ENCODE measurements at places on chromosomes 2 and 18. TPM values are rescaled to one million over a fixed set of nuclear protein-coding genes. Genes with fewer than 3 reads are reported as not detected.

- no peak for DNase-seq
- H3K27ac ChIP-seq, result no peak overlapping the region
Observed at GRCh38 chr2:232523682-232524597, 2.0 kb upstream of the CHRND start.

DNA sequence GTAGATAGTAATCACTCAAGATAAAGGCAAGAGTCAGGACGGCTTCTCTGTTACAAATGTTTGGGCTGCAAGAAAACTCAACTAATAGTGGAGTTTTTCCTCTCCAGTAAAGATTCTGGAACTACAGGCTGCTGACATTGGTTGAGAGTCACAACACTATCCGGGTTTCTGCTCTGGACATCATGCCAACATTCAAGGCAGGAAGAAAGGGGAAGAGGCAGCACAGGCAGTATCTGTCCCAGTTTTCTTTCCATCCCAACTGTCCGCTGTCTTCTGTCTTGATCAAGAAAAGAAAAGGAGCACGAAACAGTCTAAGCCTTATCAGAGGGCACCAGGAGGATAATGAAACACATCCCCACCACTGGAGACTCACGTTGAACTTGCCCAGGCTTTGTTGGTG is 132.1 kb downstream of the MAIP1 start:
- H3K27ac ChIP-seq, result no peak overlapping the region
- H3K27me3 ChIP-seq, result no peaks in the 10 kb centered on the region
- no peak for DNase-seq
- H3K4me1 ChIP-seq, result no peaks in the 10 kb centered on the region
- H3K36me3 ChIP-seq, result no peaks in the 10 kb centered on the region
- H3K4me3 ChIP-seq, result no peak overlapping the region

The TEX44 gene
- total RNA-seq, result not detected

DNA sequence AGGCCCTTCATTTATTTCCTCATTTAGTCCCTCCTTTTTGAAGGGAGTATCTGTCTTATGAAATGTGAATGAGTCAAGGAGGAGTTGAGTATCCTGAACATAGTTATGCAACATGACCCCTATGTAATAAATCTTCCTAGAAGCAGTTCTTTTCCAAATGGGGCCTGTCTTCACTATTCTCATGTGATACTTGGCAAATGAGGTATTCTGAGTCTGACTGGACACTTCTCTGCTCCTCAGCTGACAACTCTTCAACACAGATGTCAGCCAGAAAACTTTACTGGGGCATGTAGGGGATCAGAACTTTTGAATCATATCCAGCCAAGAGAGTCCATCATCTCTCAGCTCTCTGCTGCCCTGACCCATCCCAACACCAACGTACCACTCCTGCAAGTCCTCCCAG is 291.6 kb downstream of the ZNF385B start:
- H3K27ac ChIP-seq, result no peak overlapping the region
- no peaks in the 10 kb centered on the region for H3K36me3 ChIP-seq
- no peaks in the 10 kb centered on the region for H3K27me3 ChIP-seq
- H3K4me3 ChIP-seq, result no peak overlapping the region

DNA sequence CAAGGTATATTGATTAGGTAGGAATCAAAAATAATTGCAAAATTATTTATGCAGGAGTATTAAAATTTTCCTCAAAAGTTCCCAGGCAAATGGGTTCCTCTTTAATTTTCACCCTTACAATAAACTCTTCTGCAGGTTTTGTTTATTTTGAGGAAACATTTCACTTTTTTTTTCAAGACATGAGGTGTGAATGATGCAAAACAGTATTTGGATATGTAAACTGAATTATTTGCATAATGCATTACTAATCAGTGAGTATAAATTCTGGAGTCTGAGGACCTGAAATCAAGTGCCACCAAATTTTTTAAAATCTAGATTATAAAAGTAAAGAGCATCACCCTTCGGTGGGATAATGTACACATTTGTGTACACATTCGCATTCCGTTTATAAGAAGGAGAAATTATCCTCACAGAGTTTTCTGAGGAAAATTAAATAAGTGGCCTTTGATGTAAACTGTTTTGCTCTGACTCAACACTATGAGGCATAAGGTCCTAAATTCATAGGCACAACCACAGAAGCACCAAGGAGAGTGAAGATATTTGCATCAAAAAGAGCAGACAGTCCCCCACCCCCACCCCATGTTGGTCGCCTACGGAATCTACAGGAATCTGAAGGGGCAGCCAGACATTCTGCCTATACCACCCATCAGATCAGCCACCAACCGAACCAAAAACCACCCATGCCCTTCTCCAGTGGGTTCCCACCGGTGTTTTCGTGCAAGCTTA is 33.1 kb downstream of the BCL11A start:
- H3K36me3 ChIP-seq, result no peaks in the 10 kb centered on the region
- peak overlapping the region; percentile 64 for H3K27ac ChIP-seq
- H3K4me3 ChIP-seq, result no peak overlapping the region
- no peaks in the 10 kb centered on the region for H3K27me3 ChIP-seq
- peaks cover 10% of the 10 kb centered on the region for H3K4me1 ChIP-seq
- DNase-seq, result no peak

The HJURP gene
- 6.3 TPM for total RNA-seq

GRCh38 chr2:239537633-239538356 is 137.0 kb upstream of the HDAC4 start:
- H3K27me3 ChIP-seq, result no peaks in the 10 kb centered on the region
- H3K4me1 ChIP-seq, result peaks cover 8% of the 10 kb centered on the region
- H3K4me3 ChIP-seq, result no peak overlapping the region
- H3K36me3 ChIP-seq, result no peaks in the 10 kb centered on the region
- no peak for DNase-seq
- H3K27ac ChIP-seq, result no peak overlapping the region

- H3K27ac ChIP-seq, result no peak overlapping the region
- no peak for DNase-seq
- H3K4me3 ChIP-seq, result no peak overlapping the region
- H3K27me3 ChIP-seq, result no peaks in the 10 kb centered on the region
- H3K4me1 ChIP-seq, result no peaks in the 10 kb centered on the region
- no peaks in the 10 kb centered on the region for H3K36me3 ChIP-seq
Observed at GRCh38 chr2:10234409-10235094, 68.2 kb upstream of the HPCAL1 start.

DNA sequence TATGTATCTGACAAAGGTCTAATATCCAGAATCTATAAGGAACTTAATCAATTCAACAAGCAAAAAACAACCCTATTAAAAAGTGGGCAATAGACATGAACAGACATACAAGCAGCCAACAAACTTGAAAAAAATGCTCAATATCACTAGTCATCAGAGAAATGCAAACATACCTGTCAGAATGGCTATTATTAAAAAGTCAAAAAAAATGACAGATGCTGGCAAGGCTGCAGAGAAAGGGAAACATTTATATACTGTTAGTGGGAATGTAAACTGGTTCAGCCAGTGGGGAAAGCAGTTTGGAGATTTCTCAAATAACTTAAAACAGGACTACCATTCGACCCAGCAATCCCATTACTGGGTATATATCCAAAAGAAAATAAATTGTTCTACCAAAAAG is 21.6 kb downstream of the SESTD1 start:
- no peak for DNase-seq
- H3K27ac ChIP-seq, result no peak overlapping the region

GRCh38 chr2:134634054-134634753 is 84.6 kb downstream of the TMEM163 start:
- H3K27me3 ChIP-seq, result no peaks in the 10 kb centered on the region
- no peaks in the 10 kb centered on the region for H3K4me1 ChIP-seq
- no peaks in the 10 kb centered on the region for H3K36me3 ChIP-seq
- no peak overlapping the region for H3K27ac ChIP-seq
- DNase-seq, result no peak
